Stimulated activated CD4-positive, alpha-beta T cell treated with anti-CD3 and anti-CD28 coated beads, Interleukin-4, amount 100 ng/mL, for 48 hours (primary cell): ENCODE measurements at places on chromosomes 12 and 14.

DNA sequence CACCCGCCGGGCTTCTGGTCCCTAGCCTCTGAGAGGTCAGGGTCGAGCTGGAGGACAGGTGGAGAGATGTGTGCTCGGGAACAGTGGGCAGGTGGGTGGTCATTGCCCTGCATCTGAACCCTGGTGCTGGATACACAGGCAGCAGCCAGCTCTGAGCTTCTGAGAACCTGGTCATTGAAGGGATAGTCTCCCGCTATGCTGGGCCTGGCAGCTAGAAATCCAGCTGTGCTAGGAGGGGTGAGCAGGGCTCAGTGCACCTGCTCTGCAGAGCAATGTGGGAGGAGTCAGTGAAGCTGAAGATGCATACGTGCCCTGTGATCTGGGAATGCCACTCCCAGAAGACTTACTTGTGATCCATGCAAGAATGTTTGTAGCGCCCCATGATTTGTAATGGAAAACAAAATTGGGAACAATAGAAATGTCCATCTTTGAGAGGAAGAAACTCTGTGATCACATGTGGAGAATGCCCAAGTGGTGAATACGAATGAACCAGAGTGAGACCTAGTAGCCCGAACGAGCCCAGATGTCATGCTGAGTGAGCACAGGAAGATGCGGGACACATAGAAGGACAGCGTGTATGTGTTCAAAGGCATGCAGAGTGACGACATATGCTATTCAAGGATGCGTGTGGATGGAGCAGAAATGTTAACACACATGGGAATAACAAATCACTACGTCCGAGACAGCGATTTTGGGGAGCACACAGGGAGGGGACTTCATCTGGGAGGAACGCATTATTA, 63.4 kb downstream of the AACS start:
- DNase-seq, result no peak

DNA sequence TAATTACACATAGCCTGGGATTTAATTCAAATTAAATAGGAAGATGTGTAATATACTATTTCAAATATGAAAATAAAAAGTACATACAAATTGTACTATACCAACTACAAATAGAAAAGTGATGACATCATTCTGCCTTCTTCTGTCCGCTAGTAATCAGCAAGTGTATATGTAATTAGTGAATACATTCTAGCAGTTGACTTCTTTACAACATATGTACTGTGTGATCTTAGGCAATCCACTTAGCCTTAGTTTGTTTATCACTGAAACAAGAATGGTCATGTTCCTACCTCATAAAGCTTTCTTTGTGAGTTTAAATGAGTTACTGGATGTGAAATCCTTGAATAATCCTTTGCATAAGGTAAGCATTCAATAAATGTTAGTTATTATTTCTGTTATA, 7.8 kb upstream of the LUM start:
- no peak for DNase-seq

DNA sequence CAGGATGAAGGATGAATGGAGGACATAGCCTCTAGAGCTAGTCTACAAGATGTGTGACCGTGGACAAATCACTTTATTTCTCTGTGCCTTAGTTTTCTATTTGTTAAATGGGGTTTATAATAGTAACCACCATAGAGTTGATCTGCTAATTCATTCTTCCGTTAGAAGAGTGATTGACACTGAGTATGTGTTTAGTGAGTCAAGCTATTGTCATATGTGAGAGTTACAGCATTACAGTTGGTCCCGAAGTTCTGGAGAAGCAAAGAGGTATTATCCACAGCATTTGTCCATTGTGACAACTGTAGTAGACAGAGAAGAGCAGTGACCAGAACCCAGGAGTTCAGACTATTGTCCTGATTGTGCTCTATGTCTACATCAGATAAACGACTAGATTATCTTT, 14.1 kb downstream of the FAR2 start:
- DNase-seq, result no peak

GRCh38 chr14:76083796-76084765, 67.6 kb upstream of the GPATCH2L start:
- no peak for DNase-seq

DNA sequence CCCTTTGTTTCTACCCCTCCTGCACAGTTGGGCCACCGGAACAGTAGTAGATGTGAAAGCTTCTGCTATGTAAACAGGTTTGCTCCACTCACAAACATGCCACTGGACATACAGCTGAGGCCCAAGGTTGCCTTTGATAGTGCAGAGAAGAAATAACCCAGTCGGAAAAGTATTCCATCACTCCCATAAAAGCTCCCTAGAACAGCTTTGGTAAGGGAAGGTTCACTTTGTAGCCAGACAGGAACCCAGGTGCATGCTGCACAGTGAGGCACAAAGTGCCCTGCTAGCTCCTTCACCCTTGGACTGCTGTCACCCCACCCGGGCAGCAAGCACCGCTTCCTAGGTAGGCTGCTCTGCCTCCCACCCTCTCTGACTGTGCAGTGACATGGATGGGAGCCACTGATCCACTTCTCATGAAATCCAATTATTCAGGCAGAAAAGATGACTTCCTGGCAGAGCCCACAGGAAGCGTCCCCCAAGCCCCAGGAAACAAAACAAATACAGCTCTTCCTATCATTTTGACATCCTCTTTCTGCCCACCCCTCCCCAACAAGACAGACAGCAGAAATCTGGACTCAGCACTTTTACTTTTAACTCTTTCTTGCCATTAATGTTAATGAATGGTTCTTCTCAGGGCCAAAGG, 100.2 kb downstream of the SRGAP1 start:
- no peak for DNase-seq

- no peak for DNase-seq
Observed at GRCh38 chr14:70170976-70171375, 17.8 kb downstream of the SLC8A3 start.

GRCh38 chr12:46409974-46410373, 37.4 kb upstream of the SLC38A2 start:
- no peak for DNase-seq

GRCh38 chr12:52558781-52559445, 6.0 kb upstream of the KRT71 start:
- DNase-seq, result no peak

- DNase-seq, result no peak
Observed at GRCh38 chr12:92370828-92371227, 225.2 kb upstream of the BTG1 start.

- no peak for DNase-seq
Observed at GRCh38 chr12:108313606-108314351, 25.3 kb downstream of the CMKLR1 start.

- DNase-seq, result no peak
Observed at GRCh38 chr12:6384499-6385436, 806 bp downstream of the LTBR start.

DNA sequence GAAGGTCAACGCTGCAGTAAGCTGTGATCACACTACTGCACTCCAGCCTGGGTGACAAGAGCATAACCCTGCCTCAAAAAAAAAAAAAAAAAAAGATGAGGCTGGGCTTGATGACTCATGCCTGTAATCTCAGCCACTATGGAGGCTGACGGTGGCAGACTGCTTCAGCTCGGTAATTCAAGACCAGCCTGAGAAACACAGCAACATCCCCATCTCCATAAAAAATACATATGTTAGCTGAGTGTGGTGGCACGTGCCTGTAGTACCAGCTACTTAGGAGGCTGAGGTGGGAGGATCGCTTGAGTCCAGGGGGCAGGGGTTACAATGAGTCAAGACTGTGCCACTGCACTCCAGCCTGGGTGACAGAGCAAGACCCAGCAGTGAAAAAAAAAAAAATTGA, 50.4 kb downstream of the GXYLT1 start:
- no peak for DNase-seq

DNA sequence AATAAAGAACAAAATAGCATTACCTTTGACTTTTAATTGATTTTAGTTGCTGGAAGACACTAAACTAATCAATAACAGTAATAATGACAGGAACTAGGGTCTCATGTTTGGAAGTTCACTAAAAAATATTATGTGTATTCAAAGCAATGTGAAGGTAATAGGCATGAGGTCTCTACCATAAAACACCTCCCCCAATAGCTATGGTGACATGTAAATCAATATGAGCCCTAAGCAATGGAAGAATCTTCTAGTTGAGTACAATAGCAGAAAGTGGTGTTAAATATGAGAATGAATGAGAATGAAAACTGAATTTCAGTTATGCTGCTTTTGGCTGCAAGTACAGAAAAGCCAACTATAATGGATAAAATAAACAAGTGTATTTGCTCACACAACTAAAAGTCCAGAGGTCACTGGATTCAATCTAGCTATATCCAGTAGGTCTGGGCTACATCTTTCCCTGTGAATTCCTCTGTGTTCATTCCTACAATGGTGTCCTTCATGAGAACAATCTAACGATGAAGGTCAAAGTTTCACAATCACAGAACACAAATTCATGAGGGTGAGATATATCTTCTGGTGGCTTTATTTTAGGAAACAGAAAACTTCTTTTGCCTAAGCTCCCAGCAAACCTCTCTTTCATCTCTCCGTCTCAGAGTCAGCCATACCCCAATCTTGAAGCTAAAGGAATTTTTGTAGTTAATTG, 728.0 kb downstream of the FSCB start:
- no peak for DNase-seq

GRCh38 chr12:114678028-114678427, 5.9 kb downstream of the TBX3 start:
- no peak for DNase-seq

DNA sequence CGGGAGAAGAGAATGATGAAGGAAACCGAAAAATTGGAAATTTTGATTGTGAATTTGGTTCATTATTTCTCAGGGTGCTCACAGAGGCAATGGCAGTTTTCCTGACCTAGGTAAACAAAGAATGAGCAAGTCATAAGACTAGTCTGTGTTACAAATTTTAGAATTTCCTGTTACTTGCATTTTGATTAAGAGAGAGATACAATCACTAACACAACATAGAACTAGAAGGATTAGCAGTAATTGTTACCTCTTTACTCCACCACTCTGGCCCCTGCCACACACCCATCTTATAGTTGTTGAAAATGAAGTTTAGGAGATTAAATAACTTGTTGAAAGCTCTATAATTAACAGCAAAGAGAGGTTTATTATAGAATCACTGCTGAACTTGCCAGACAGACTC, 62.0 kb downstream of the CATSPERB start:
- DNase-seq, result no peak

DNA sequence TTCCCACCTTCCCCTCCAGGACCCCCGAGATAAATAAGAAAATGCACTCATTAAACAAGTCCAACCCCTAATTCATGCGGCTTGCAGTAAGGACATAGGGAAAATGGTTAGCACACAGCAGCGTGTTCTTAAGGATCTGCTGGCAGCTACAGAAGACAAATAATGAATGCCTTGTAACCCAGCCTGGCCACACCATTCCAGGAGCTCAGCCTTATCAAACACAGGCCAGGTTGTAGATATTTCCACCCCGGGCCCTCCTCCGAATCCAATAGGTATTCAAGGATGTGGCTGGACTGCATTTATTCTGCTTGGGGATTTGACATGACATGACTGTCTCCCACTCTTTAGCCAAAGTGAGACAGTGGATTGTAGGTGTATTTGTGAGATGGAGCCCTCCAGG, 245.1 kb downstream of the SLC41A2 start:
- DNase-seq, result no peak

- DNase-seq, result no peak
Observed at GRCh38 chr14:59582161-59582560, 5.5 kb upstream of the CCDC175 start.

- no peak for DNase-seq
Observed at GRCh38 chr14:99015833-99016232, 256.2 kb downstream of the BCL11B start.

- no peak for DNase-seq
Observed at GRCh38 chr14:52325126-52325525, 11.0 kb downstream of the PTGER2 start.

- no peak for DNase-seq
Observed at GRCh38 chr14:69606258-69607184, 4.9 kb upstream of the SUSD6 start.

GRCh38 chr14:50311337-50311971, 575 bp downstream of the L2HGDH start:
- no peak for DNase-seq

DNA sequence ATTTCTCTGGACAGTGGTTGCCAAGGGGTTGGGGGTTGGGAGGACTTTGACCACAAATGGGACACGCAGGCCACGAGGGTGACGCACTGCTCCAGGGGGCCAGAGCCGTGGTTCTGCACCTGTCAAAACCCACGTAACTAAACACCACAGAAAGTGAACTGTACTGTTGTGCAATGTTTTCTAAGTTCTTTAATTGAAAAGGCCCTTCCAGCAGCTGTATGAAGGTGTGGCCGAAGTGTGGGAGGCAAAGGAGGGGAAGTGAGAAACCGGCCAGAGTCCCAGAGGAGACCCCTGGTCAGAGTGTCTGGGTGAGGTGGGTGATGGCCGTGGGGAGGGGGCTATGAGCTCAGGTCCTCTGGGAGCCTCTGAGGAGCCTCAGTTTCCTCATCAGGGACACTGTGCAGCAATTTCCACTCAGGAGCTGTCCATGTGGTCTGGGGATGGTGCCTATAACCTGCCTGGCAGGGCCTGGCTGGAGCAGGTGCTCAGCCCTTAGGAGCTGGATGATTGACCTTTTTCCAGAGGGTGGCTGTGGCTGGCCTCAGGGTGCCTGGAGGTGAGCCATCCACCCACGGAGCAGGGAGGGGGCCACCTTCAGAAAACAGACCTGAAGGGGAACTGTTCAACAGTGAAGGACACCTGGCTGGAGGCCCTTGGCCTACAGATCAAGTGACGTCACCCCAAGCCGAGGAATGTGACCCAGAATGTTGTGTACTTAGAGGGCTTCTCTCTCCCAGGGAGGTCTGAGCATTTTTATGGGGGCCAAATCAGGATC, 9.8 kb upstream of the BDKRB2 start:
- no peak for DNase-seq

- DNase-seq, result no peak
Observed at GRCh38 chr12:97046901-97047300, 139.8 kb downstream of the NEDD1 start.

DNA sequence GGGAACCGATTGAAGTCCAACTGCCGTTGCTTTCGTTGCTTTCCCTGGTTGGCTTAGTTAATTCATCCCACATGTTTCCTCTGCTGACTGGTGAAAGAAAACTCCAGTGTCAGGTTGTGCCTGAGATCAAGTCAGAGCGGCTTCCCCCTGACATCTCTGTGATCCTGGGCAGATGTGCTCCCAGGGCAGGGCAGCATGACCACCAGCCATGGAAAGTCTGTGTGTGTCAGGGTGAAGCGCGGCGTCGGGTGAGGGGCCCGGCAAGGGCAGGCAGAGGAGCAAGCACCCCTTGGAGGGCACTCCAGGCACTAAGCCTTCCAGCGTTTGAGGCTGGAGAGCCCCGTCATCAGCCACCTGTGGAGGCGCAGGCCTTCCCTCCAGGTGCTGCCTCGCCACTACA, 54.5 kb upstream of the IGF1 start:
- no peak for DNase-seq

DNA sequence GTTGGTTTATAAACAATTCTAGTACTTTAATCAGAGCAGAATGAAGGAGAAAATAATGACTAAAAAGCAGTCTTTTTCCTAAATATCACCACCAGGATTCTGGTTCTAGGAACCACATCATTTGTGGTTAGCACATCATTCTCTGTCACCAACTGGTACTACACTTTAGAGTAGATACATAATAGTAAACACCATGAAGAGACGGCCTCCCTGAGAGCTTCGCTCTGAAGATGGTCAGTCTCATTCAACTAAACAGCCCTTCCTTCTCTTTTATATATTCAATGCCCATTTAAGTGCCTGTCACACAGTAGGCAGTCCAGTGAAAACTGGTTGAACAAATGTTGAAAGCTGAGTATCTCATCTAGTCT, 10.9 kb downstream of the SLC38A2 start:
- no peak for DNase-seq
